H1 (cell line): ENCODE measurements at places on chromosomes 7 and 10. TPM values are rescaled to one million over a fixed set of nuclear protein-coding genes. Genes with fewer than 3 reads are reported as not detected.

Gene AKR1C8
- not detected in 2 replicates for total RNA-seq

GRCh38 chr10:75532253-75532924 lies 101.0 kb downstream of the LRMDA start:
- H3K27me3 ChIP-seq = no peaks in the 10 kb centered on the region
- H3K36me3 ChIP-seq = no peaks in the 10 kb centered on the region
- no peak for DNase-seq
- no peak overlapping the region for H3K4me3 ChIP-seq
- no peak overlapping the region for H3K27ac ChIP-seq
- H3K4me1 ChIP-seq = peaks cover 1% of the 10 kb centered on the region

DNA sequence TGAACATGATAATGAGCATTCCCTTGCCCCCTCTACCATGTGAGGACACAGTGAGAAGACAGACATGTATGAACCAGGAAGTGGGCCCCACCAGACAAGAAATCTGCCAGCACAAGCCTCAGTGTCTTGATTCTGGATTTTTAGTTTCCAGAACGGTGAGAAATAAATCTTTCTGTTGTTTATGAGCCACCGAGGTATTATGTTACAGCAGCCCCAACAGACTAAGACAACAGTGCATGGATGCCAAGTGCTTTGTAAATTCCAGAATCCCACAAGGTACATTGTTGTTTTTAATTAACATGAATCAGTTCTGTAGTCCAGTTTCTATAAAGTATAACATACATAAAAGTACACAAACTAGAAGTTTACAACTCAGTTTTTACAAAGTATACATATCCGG lies 162.2 kb downstream of the ARHGAP21 start:
- H3K4me3 ChIP-seq = no peak overlapping the region

DNA sequence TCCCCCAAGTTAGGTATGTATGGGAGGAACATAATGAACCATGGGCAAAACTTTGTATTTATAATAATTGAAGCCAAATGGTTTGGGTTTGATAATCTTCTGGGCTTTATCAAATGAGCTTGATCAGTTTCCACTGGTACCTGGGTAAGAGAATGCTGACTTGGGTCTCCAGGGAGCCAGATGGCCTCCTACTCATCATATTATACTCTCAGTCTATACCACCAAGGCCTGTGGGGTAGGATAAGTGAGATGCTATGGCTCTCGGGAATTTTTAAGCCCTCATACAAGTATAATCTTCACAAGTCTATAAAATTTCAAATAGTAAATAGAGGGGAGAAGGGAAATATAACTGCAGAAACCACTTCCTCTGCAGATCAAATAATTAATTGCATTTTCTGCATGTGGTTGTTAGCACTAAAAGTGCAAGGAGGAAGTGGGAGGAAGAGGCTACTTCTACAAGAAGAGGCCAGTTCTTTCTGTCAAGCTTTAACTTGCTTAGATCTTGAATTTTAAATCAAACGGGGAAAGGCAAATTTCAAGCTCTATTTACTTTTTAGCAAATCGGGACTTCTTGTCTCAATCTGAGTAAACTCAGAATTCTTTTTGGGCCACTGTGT lies 349.0 kb downstream of the SORCS1 start:
- DNase-seq = no peak
- H3K4me1 ChIP-seq = no peaks in the 10 kb centered on the region
- H3K27ac ChIP-seq = no peak overlapping the region
- no peak overlapping the region for H3K4me3 ChIP-seq

- H3K27ac ChIP-seq = no peak overlapping the region
- no peak overlapping the region for H3K4me3 ChIP-seq
- H3K36me3 ChIP-seq = no peaks in the 10 kb centered on the region
- H3K4me1 ChIP-seq = no peaks in the 10 kb centered on the region
Observed at GRCh38 chr10:22911889-22912762, 15.7 kb upstream of the ARMC3 start.

DNA sequence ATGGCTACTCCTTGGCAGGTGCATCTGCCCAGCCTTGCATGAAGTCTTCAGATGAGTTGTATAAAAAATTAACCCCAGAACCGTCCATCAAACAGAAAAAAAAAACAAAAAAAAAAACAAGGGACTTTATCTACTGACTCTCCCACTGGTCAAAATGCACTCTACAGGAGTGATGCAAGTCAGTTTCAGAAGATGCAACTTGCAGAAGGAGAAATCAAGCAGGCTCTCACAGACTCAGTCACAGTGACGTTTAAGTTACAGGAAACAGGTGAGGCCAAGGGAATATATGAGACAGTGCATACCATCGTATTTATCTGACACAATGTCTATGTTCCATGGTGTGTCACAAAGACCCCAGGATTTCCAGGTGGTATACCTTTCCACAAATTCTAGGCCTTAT lies 17.5 kb upstream of the PRPS1L1 start:
- no peaks in the 10 kb centered on the region for H3K27me3 ChIP-seq
- H3K4me3 ChIP-seq = no peak overlapping the region
- no peaks in the 10 kb centered on the region for H3K4me1 ChIP-seq
- DNase-seq = no peak
- no peak overlapping the region for H3K27ac ChIP-seq

Gene SPAG6
- 0.34 TPM in 1 of 2 replicates, not detected in the other for total RNA-seq

- H3K4me3 ChIP-seq = no peak overlapping the region
- H3K27ac ChIP-seq = no peak overlapping the region
- no peak for DNase-seq
- no peaks in the 10 kb centered on the region for H3K4me1 ChIP-seq
Observed at GRCh38 chr10:129939416-129940275, 24.4 kb downstream of the EBF3 start.

Gene ZNF467
- total RNA-seq = 0.40 and 0.50 TPM in 2 replicates

DNA sequence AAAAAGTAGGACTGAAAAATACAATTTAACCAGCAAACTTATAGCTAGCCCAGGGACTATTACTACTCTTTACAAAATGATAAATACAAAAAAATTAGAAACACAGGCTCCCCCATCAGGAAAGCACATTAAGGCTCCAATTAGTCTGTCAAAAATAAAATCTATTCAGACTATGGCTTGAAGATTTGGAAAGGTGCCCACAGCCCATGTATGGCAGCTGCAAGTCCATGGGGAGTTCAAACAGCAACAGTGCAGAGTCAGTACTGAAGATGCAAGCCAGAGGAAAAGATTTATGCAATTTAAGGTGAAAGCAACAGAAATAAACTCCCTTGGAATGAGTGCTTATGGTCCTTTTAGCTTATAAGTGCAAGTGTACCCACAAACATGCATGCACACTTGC lies 29.7 kb downstream of the IMMP2L start:
- H3K4me1 ChIP-seq = no peaks in the 10 kb centered on the region
- no peaks in the 10 kb centered on the region for H3K27me3 ChIP-seq
- no peak overlapping the region for H3K27ac ChIP-seq
- no peak overlapping the region for H3K4me3 ChIP-seq
- no peaks in the 10 kb centered on the region for H3K36me3 ChIP-seq
- no peak for DNase-seq

Gene IDI2
- not detected in 2 replicates for total RNA-seq

GRCh38 chr10:17255512-17255911 lies 27.5 kb downstream of the VIM start:
- H3K36me3 ChIP-seq = no peaks in the 10 kb centered on the region
- no peak overlapping the region for H3K4me3 ChIP-seq
- no peak for DNase-seq
- H3K4me1 ChIP-seq = no peaks in the 10 kb centered on the region
- no peak overlapping the region for H3K27ac ChIP-seq
- no peaks in the 10 kb centered on the region for H3K27me3 ChIP-seq

Gene NRBF2
- 29.9 and 30.0 TPM in 2 replicates for total RNA-seq
